ENCODE measurements at places on chromosomes 2 and 18.

- no peak for DNase-seq
Observed at GRCh38 chr2:15875969-15876705, 64.2 kb upstream of the MYCN start.

GRCh38 chr2:18299423-18300212, 260.8 kb downstream of the RDH14 start:
- no peak for DNase-seq

DNA sequence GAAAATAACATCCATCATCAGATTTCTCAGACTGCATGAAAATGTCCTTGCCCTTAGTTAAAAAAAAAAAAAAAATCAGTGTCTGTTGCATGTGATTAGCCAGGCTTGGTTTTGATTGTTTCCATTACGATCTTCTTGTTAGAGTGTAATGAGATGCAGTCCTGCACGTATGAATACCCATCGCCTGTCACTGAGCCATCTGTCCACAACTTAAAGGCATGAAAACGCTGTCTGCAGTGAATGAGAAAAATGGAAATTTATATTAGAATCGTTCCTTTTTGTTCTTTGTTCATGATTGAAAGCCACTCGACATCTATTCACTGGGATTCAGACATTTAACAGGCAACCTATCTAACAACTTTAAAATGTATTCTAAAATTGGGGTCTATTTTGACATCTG, 521.7 kb upstream of the SPHKAP start:
- DNase-seq: no peak

- DNase-seq: no peak
Observed at GRCh38 chr2:39725401-39725800, 53.7 kb downstream of the THUMPD2 start.

DNA sequence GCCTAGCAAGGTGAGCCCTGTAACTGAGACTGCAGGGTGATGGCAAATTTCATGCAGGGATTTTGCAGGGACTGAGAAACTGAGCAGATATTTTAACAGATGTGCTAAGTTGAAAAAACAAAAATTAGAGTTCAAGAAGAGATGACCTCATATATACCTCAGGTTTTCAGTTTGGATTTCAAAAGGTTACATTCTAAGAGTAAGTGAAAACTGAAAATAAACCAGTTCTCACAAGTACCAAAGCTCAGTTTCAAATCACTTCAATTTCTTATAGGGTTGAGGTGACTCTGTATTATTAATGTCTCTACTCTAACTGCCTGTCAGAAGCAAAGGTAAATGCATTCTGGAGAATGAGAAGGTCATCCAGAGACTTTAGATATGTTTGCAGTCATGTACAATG, 237.4 kb upstream of the VRK2 start:
- no peak for DNase-seq

GRCh38 chr18:51107082-51107481, 77.1 kb downstream of the SMAD4 start:
- no peak for DNase-seq

GRCh38 chr2:240200230-240201051, 60.0 kb upstream of the OTOS start:
- no peak for DNase-seq

DNA sequence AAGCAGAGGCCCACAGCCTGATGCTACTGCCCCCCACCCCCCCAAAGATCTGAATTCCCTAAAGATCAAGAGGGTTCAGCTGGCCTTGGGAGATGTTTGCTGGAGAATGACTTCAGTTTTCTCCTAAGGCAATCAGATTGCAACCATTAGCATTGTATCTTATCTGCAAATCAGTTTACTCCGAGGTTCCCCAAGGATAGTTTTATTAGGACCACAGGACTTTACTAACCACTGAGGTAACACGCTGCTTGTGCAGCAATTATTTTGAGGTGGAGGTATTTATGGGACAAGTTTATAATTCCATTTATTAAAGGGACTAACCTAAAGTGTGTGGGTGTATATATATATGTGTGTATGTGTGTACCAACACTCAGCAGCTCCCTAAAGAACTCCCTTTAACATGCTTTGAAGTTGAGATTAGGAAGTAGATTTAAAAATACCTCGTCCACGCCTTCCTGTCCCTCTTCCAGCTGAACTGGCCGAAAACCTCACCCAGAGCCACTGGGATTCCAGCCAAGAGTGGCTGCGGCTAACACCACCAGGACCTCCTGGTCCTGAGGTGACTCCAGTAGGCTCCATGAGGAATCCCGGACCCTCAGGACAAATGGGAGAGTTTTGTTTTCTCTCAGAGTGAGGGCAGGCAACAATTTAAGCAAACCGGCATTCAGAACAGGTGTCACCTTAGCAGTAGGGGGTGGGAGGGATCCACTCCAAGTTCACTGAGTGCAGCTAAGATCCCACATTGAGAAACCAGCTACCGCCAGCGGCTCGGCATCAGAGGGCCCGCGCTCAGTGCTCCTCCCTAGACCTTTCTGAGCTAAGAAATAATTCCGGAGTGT, 3.0 kb upstream of the DLX1 start:
- no peak for DNase-seq

DNA sequence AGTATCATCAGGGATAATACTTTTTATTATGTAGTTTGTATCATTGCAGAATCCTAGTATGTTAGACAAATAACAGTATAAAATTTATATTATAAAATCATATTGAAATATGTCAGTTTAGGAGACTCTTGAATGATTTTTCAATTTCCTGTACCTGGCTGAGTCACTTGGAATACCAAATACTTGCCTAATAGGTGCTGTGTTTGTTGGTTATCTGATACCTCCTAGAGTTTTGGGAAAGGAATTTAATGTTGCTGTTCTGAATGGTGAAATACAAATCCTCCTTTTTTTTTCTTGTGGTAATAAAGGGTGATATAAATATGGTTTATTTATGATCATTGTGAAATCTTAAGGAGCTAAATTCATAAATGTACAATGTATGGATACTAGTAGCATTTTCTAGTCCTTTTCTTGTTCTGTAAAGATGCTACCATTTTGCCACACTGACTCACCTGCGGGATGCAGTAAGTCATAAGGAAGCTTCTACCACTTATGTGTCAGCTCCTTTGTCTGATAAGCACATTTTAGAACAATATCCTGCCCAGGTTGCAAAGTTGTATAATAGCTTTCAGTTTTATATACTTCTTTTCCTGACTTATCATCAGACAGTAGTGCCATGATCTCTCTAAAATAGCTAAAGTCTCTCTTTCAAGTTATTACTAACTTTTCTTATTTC, 465.5 kb downstream of the XIRP2 start:
- no peak for DNase-seq

DNA sequence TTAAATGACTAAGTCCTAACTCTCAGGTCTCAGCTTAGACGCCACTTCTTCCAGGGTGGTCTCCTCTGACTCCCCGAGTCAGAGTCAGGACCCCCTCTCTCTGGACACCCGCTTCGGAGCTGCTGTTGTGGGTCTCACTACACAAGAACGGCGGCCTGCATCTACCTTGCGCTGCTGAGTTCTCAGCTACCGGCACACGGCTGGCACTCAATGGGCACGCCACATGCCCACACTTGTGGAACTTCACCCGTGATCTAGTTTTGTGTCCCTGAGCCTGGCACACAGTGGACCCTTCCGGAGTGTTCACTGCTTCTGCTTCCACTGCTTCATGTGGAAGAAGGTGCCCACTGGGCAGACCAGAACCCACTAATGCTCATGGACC, 58.3 kb upstream of the ID2 start:
- DNase-seq: no peak

DNA sequence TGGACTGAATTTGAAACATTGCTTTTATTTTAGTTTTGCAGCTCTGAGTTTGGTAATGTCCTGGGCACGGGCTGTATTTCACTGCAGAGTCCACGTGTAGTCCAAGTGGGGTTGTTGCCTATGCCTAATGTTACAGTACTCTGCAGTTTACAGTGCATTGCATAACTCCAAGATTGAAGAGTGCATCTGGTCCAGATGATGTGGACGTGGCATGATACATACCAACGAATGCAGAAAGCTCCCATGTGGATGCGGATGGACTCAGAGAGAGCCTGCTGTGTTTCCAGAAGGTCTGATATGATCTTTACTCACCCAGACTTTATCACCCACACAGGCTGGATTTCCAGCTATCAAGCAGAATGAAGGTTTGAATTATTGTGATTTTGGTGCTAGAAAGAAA, 44.4 kb upstream of the CCDC68 start:
- DNase-seq: no peak

- DNase-seq: no peak
Observed at GRCh38 chr2:122251158-122251557, 495.7 kb downstream of the TSN start.

- DNase-seq: no peak
Observed at GRCh38 chr18:2824865-2825264, 21.9 kb upstream of the EMILIN2 start.

- no peak for DNase-seq
Observed at GRCh38 chr18:66571845-66572244, 32.0 kb downstream of the CDH19 start.

DNA sequence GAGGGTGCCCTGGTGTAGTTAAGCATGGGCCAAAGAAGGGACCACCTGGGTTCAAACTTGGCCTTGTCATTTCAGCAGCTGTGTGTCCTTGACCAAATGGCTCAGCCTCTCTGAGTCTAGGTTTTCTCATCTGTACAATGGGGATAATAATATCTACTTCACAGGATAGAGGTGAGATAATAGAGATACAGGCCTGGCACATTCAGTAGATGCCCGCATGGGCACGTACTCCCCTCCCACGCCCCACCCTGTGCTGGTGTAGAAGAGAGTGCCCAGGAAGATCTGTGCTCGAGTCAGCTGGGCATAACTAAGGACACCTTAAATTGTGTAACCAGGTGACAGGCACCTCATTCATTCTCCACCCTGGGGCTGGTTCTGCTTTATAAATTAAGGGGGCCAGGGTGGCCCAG, 8.4 kb upstream of the TMEM185B start:
- no peak for DNase-seq

GRCh38 chr18:37869051-37869450, 303.5 kb upstream of the CELF4 start:
- DNase-seq: no peak

- DNase-seq: peak; percentile 2
Observed at GRCh38 chr18:63788447-63789096, 13.4 kb downstream of the SERPINB7 start.

DNA sequence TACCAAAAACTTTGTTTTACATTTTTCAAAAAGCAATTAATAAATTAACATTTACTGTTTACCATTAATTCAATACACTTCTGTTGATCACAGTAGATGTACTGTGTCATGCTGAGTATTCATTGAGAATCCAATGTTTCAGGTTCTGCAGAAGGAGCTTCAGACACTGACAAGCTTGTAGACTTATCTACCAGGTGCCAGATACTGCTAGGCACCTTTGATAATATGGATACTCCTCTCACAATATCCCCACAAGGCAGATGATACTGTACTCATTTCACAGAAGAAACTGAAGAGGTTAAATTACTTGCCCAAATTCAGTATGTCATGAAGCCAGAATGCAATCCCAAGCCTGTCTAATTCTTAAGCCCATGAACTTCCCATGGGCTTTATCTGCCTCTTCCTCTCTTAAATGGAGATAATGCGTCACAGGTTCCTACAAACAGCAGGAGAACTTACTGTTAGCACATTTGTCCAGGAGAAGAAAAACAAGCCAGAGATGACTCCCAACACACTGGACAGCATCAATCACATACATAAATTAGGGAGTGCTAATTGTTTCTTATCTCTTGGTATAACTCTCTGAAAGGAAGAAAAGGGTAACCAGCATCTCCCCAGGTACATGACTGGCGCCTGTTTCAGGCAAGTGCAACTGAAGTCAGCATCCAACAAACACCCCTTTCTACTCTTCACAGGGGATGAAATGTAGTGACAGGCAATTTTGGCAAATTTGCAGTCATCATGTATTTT, 27.4 kb downstream of the ITSN2 start:
- no peak for DNase-seq

DNA sequence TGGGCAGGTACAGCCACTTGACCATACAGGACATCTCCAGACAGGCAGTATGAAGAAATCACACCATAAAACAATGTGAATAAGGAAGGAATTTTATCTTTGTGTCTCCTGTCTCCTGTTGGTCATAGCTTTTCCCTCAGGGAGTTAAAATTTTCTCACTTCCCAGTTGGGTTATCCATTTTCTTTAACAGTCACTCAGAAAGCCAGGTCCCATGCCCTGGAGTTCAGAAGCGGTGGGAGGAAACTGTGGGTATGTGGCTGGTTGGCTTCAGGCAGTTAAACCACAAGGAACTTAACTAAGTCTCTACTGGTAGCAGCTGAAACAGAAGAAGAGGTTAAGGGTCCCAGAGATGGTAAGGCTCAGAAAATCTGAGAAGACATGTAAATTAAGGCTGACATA, 6.5 kb upstream of the SMAD2 start:
- DNase-seq: no peak

Data from effector CD4-positive, alpha-beta T cell (primary cell).